Aorta (tissue), 5 donors: ENCODE measurements at places on chromosomes 2 and 18. TPM values are rescaled to one million over a fixed set of nuclear protein-coding genes. Genes with fewer than 3 reads are reported as not detected.

GRCh38 chr2:188663301-188663700 is 310.9 kb upstream of the COL3A1 start:
- no peak for DNase-seq

GRCh38 chr2:201813996-201814760 is 7.8 kb downstream of the CDK15 start:
- DNase-seq, result no peak

DNA sequence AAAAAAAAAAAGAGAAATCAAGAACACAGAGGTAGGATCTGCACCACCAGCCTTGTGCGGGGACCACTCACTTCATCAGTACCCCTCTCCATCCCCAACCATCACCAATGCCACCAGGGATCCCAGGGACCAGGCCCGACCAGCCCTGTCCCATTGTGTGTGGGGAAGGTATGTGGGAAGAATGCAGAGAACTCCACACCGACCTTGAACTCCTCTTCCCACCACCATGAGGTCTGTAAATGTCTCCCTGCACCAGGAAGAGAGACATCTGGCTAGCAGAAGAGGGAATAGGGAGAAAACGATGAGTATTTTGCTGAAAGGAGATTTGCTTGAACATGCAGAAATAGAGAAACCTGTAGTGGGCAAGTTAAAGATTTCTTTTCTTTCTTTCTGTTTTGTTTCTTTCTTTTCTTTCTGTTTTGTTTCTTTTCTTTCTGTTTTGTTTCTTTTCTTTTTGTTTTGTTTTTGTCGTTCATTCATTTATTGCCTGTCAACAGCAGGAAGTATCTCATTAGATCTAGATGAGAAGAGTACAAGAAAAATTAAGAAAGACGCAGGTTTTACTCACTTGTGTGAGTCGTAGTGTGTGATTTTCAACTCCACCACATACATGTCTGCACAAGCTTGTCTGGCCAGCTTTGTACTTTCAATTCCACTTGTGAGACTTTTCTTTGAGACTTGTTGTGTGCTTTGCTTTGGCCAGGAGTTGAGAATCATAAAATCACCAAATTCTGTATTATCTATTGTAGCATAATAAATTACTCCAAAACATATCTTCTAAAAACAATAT is 179.8 kb upstream of the HAAO start:
- no peak for DNase-seq

DNA sequence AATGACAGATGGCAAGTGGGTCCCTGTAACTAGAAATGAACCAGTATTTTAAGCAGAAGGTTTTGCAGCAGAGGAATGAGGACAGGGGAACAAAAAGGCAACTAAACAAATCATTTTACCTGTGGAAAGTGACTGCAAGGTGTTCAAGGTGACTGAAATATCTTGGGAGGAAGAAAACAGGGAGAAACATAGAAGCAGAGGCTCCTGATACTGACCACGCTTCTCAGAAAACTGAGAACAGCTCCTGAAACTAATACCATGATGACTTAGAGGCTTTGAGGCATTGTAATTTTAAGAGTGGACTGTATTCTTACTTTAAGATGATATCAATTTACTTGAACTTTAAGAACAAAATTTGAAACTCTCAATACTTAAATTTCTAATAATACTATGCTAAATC is at the start of gene DYTN:
Gene DYTN, minus strand, starts transcription at position 101 of the 400 bp plus-strand sequence. CDS start 117 bp downstream, outside the sequence.
- no peak for DNase-seq

GRCh38 chr2:73982140-73982617 is 2.5 kb upstream of the TET3 start:
- peak; percentile 50 for DNase-seq

- no peak for DNase-seq
Measured at GRCh38 chr18:44837482-44838180, 156.9 kb downstream of the SETBP1 start.

DNA sequence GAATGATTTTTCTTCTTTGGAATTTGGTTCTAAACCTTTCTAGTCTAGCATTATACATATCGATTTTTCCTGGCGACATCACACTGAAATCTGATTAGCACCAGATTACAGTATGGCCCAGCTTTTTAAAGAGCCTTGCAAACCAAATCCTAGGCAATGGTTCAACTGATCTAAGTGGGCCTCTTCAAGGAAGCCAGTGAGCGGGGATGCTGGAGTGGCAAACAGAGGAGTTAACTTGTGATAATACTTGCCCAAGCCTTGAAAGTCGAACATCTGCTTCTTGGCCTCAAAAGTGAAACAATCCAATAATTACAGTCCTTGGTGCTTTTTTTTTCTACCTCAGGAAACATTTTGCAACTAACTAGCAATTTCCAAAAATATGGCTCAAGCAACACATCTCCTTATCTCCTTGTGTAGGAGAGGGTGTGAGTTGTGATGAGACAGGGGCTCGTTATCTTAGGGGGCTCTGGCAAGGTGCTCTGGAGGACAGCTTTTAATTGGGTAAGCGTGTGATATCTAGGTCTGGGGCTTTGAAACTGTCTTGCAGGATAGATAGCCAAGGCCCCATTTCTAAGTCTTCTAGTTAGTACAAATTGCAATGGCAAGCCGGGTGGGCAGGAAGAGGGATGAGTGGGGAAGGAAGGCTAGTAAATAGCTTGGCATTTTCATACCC is 240.2 kb upstream of the CCDC68 start:
- DNase-seq, result no peak

- no peak for DNase-seq
Measured at GRCh38 chr2:186199029-186199428, 287.0 kb upstream of the ZC3H15 start.

- DNase-seq, result no peak
Measured at GRCh38 chr2:191218292-191218898, 26.8 kb upstream of the MYO1B start.

DNA sequence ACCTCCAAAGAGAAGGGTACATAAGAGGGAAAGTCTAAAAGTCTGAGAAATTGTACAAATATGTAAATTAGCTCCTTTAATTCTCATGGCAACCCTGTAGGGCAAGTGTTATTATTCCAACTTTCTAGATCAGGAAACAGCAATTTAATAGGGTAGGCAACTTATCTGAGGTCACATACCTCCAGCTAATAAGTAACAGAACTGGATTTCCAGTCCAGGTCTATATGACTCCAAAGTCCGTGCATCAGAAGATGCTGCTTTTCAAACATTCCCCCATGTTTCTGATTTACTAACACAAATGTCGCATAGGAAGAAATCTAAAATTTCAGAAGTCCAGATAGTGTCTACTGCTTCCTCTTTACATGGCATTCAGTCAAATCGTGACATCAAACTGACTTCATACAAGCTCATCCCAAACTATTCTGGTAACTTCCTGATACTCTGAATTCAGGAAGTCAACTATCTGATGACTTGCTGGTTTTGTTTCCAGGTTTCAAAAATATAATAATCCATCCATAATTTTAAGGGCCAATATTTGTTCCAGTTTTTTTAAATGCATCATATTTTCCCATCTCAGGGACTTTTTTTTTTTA is 419.3 kb upstream of the ACVR2A start:
- DNase-seq, result no peak

DNA sequence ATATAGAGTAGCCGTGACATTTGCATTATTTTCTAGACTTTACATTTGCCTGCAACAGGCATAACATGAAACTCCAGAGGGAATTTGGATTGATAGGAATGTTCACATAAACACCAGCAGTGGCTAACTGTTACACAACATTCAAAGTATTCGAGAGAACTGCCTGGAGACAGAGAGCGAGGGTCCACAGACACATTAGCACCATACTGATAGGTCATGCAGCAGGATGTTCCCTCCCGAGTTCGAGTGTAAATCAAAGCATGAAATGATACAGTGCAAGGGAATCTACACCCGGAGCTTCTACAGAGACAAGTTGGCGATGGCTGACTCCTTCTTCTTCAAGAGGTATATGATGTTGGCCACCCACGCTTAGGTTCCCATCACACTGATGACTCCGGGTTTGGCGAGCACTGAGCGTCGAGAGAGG is 89.5 kb downstream of the COL6A3 start:
- DNase-seq, result no peak

DNA sequence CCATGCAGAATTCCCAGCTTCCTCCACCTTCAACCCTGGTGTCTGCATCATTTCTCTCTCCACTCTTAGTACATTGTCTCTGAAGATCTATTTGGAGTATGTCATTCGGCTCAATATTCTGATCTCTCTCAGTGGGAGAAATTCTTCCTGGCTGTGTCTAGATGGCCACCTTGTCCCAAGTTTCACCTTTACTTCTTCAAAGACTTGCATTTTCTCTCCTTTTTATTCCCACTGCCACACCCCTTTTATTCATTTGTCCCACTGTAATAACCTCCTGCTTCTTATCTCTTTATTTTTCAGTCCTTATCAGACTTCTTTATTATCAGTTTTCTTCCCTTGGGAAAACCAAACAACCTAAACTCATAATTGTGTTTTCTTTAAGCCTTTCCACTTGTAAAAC is 54.3 kb upstream of the CERS6 start:
- DNase-seq, result no peak

DNA sequence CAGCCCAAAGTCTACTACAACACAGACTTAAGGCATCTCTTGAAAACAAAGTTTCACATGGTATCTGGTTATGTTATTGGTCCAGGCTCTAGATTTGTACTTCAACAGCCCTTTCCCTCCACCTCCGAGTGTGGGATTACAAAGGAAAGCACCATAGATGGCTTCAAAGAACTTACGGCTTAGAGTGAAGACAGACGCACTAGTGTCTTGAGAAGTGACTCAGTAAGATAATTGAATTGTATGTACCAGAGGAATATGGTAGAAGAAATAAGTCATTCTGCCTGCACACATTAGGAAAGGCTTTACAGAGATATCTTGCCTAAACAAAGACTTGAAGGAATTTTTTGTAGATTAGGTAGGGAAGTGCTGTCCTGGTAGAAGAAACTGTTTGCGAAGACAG is 392.3 kb upstream of the TNP1 start:
- DNase-seq, result no peak

DNA sequence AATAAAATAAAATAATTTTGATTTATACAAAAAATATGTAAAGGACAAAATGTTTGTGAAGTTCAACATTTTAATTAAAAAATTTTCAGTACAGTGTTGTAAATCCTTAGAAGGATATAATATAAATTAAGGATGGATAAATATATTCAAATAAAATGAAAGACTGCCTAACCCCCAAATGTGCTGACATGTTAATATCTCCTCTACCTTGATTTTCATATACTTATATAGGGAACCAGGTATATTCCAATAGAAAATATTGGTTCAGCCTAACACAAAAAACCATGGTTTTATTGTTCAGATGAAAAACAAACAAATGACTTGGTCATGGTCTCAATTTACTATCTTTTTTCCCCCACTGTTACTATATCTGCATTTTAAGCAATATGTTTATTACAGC is 7.3 kb downstream of the TMEM17 start:
- no peak for DNase-seq

DNA sequence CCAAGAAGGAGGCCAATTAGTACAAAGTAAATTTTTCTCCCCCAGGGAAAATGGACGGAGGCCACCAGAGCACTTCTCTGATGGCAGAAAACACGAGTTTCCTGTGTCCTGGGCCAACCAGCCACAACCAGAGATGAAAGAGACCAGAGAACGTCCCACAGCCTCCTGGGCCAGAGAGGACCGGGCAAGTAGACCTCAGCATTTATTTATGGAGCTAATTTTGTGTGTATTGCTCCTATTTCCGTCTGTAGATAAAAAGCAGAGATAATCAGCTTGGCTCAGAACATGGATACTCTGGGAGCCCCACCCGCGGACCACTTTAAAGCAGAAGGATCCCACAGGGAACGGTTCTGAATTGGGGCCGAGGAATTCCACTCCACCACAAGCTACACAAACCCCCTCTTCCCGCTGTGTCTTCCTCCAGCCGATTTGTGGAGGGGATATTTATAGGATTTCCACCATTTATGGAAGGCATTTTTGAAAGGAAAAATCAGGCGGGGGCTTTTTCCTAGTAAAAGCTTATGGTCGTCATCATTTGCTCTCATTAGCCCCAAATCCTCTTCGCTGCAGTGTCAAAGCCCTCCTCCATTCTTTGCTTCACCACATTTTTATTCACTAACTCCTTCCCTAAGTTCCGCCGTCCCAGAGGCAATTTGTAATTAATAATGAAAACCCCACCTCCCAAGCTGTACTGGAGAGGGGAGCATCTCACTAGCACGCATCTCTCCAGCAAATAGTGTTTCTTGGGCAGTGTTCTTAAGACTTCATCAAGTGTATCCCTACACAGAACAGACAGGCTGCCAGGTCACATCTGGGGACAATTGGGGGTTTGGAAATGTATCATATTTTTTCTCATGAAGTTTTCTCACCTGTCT is 43.7 kb upstream of the TWIST2 start:
- no peak for DNase-seq

DNA sequence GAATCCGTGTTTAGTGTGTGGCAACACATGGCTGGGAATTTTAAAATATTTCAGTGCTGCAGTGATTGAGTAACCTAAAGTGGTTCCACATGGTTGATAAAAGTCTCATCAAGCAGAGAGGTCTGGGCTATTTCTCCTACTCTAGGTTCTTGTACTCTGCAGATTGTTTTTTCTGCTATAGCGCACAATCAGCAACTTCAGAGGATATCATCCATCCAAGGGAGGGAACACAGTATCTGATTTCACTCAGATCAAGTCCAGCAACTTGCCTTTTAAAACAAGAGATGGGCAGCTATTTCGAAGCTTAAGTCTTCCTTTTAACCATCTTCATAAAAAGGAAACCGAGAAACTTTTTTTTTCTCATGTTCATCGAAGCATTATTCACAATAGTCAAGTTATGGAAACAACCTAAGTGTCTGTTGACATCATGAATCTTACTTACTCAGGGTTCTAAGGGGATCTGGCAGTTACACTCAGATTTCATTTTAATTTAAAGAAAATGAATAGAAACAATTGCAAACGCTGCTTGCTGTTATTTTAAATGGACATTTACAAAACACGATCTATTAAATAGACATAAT is 172.7 kb upstream of the TRIB2 start:
- no peak for DNase-seq

DNA sequence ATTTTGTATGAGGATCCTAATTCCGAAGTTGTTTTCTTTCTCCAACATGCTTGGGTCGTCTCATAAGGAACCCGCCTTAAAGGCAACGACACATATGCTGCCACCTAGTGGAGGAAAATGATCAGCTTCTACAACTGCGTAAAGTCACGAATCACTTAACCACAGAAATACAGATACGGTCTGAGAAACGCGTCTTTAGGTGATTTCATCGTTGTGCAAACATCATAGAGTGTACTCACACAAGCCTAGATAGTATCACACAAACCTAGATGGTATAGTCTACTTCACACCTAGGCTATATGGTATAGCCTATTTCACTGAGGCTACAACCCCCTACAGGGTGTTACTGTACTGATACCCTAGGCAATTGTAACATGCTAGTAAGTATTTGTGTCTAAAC is 13.1 kb downstream of the GNLY start:
- DNase-seq, result no peak

Gene TTC21B
- total RNA-seq, result 26.3 TPM

Gene IL36B
- not detected for total RNA-seq

Gene DTNA
- 47.6 TPM for total RNA-seq

Gene RAB27B
- 1.3 TPM for total RNA-seq

Gene AGXT
- not detected for total RNA-seq

Gene IL1R2
- total RNA-seq, result 38.3 TPM

Gene LYPD6
- 0.42 TPM for total RNA-seq

Gene KYNU
- 6.8 TPM for total RNA-seq

Gene HOXD4
- total RNA-seq, result 7.7 TPM

Gene FN1
- total RNA-seq, result 6,899 TPM

Gene SKA1
- total RNA-seq, result 0.42 TPM

Gene GPR155
- total RNA-seq, result 15.9 TPM

Gene RESP18
- total RNA-seq, result not detected

Gene RTP5
- total RNA-seq, result not detected

Gene UGT1A6
- not detected for total RNA-seq

Gene PTPRN
- not detected for total RNA-seq
